Esophagus squamous epithelium (tissue), 5 donors: ENCODE measurements at places on chromosomes 2 and 18. TPM values are rescaled to one million over a fixed set of nuclear protein-coding genes. Genes with fewer than 3 reads are reported as not detected.

- peak within 1 kb of the TSS; percentile 99 for H3K4me3 ChIP-seq
- H3K27me3 ChIP-seq, result no peaks in the 10 kb centered on the region
- peaks cover 34% of the 10 kb centered on the region for H3K4me1 ChIP-seq
- DNase-seq, result peak; percentile 31
Measured at GRCh38 chr18:79951545-79952455, at the start of gene SLC66A2. SLC66A2 (minus strand) TSS chr18:79951653; CDS start chr18:79950926, 727 bp downstream.

GRCh38 chr2:11154016-11154922 lies 998 bp upstream of the SLC66A3 start:
- peak overlapping the region; percentile 87 for H3K27ac ChIP-seq
- peaks cover 13% of the 10 kb centered on the region for H3K4me1 ChIP-seq
- no peak for DNase-seq
- H3K36me3 ChIP-seq, result no peaks in the 10 kb centered on the region

- DNase-seq, result no peak
- H3K36me3 ChIP-seq, result no peaks in the 10 kb centered on the region
- no peak overlapping the region for H3K27ac ChIP-seq
- H3K4me3 ChIP-seq, result no peak overlapping the region
Measured at GRCh38 chr2:221649051-221649775, 77.1 kb upstream of the EPHA4 start.

DNA sequence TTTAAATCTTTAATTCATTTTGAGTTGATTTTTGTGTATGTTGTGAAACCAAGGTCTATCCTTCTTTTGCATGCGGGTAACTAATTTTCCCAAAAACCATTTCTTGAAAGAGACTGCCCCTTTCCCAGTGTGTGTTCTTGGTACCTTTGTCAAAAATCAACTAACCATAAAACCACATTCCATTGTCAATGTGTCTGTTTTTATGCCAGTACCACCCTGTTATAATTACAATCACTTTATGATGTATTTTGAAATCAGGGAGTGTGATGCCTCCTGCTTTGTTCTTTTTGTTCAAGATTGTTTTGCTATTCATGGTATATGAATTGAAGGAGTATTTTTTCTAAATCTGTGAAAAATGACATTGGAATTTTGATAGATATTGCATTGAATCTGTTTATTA lies 689.6 kb downstream of the TSN start:
- H3K27ac ChIP-seq, result no peak overlapping the region
- no peak overlapping the region for H3K4me3 ChIP-seq
- H3K4me1 ChIP-seq, result no peaks in the 10 kb centered on the region

Gene NYAP2
- total RNA-seq, result 0.61 TPM

- H3K4me1 ChIP-seq, result no peaks in the 10 kb centered on the region
- no peak overlapping the region for H3K4me3 ChIP-seq
- no peak for DNase-seq
Measured at GRCh38 chr2:233270366-233270765, 18.9 kb downstream of the ATG16L1 start.

Gene PROKR1
- not detected for total RNA-seq

- no peaks in the 10 kb centered on the region for H3K36me3 ChIP-seq
- H3K4me1 ChIP-seq, result peaks cover 4% of the 10 kb centered on the region
- no peaks in the 10 kb centered on the region for H3K27me3 ChIP-seq
- H3K27ac ChIP-seq, result no peak overlapping the region
Measured at GRCh38 chr2:234130777-234131181, 80.3 kb downstream of the SPP2 start.

Gene INHBB
- 0.66 TPM for total RNA-seq

Gene CIB4
- not detected for total RNA-seq

DNA sequence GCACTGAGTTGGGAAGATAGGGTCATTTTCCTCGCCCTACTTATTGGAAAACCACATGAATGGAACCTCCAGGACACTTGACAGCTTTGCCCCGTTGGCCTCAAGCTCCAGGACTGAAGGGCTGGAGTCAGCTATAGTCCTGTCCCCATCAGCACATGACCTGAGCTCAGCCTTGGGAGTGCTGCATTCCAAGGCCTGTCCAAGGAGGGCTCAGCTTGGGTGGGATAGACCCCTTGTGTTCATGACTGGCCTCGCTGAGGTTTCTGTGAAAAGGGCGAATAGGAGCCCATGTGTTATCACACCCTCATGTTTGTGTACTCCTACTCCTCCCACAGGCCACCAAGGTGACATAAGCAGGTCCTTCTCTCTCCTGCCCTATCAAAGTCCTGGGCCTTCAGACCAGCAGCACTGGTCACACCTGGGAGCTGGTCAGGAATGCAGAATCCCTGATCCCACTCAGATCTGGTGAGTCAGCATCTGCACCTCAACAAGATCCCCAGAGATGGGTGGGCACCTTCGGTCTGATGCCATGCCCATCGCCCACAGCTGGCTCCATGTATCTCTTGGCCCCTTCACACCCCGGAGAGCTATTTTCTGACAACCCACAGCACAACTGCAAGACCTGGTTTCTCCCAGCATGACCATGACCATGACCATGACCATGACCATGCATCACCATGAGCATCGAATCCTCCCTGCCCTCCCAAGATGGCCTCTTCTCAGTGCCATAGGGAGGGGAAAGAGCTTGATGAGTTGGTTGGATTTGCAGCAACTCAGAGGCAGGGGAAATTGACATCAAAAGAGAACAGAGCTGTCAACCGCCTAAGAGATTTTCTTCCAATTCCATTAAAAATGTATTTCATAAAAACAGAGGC lies 83.0 kb upstream of the RAB6C start:
- no peak overlapping the region for H3K27ac ChIP-seq
- peaks cover 30% of the 10 kb centered on the region for H3K27me3 ChIP-seq
- H3K4me3 ChIP-seq, result no peak overlapping the region
- no peaks in the 10 kb centered on the region for H3K4me1 ChIP-seq

Gene REG1B
- not detected for total RNA-seq

- H3K27ac ChIP-seq, result no peak overlapping the region
- no peaks in the 10 kb centered on the region for H3K4me1 ChIP-seq
- H3K36me3 ChIP-seq, result no peaks in the 10 kb centered on the region
- no peak for DNase-seq
- no peaks in the 10 kb centered on the region for H3K27me3 ChIP-seq
Measured at GRCh38 chr2:189233527-189233926, 54.0 kb upstream of the COL5A2 start.

Gene CAPN14
- total RNA-seq, result 316 TPM

DNA sequence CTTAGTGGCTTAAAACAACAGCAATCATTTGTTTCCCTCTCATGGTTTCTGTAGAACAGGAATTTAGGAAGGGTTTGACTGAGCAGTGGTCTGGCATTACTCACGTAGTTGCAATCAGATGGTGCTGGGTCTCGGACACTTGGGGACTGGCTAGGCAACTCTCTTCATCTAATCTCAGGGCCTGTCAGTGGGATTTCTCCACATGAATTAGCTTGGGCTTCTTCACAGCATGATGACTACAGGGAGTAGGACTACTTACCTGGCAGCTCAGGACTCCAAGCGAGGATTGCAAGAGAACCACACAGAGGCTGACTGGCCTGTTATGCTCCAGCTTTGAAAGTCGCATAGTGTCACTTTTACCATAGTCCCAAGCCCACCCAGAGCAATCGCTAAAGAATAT lies 125.1 kb downstream of the TTC27 start:
- no peaks in the 10 kb centered on the region for H3K36me3 ChIP-seq
- H3K4me1 ChIP-seq, result peaks cover 5% of the 10 kb centered on the region
